ENCODE measurements at places on chromosomes 4 and X.

- DNase-seq, result no peak
Observed at GRCh38 chr4:82496349-82496748, 65.4 kb downstream of the TMEM150C start.

GRCh38 chrX:79367907-79368306 lies 773 bp upstream of the ITM2A start:
- DNase-seq, result no peak

DNA sequence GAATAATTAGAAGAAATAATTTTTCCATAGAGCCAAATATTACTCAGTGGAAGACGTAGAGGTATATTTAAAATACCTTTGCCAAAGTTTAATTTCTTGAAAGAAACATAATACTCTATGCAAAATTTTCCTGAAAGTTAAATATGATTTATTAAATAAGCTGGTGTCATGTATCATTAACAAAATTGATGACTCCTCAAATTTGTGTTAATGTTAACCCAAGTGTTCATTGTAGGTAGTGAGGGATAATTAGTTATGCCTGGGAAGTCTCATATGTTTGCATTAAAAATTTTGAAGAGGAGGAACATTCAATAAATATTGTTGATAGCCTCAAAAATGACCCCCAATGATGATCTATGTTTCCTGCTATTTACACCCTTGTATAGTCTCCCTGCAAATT lies 292.7 kb upstream of the AMOT start:
- no peak for DNase-seq

DNA sequence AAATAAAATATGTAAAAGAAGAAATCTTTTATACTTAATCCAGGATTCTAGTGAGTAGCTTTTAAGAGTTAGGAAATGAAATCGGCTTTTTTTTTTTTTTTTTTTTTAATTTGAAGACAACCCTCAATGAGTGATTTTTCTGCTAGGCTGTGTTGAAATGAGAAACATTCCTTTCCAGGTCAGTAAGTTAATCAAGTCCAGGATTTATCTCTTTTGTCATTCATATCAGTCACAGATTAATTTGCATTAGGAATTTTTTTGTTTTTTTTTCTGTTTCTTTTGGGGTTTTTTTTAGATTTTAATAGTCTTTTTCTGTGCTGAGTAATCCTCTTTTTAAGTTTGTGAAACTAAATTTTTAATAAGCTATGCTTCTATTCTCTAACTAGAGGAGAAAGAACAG lies 448.1 kb downstream of the ADGRL3 start:
- no peak for DNase-seq

GRCh38 chrX:54695231-54695630 lies 102.8 kb downstream of the ITIH6 start:
- DNase-seq, result no peak

GRCh38 chrX:63675716-63676115 lies 109.3 kb downstream of the ARHGEF9 start:
- no peak for DNase-seq

DNA sequence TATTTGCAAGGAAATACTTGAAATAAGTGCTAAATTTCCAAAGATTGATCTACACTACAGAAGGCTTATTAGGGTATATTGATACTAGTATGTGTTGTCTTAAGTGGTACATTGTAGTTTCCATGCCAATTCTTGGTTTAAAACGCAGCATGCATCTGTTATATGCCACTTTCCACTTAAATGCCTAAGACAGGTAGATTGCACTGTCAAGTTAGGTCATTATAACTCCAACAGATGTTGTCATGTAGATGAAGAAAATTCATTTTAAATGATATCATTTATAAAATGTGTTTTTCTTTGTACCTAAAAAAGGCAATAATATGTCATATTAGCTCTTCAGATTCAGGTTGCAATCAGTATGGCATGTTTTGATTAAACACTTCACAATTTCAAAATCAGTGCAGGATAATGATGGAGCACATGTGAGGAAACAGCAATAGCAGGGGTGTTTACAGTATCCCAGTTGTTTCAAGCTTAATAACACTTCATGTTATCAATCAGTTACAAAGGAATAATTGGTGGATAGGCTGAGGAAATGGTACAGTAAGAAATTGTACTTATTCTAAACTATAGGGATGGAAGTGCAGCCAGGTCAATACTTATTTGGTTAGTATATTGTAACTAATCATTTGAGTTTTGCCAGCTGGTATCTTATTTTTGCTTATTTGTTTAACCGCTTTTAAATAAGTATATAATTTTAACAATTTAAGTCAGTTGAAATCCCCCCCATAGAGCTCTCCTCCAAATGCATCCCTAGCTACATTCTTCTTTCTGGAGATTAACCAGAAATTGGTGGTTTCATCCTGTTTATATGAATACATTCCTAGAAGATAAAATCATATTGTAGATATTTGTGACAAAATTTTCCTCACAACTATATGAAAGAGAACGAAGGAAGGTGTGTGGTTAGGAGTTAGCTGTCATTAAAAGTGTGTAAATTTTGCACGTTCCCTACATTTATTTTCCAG lies 454.4 kb upstream of the ATOH1 start:
- DNase-seq, result no peak

All from stimulated activated CD4-positive, alpha-beta T cell treated with anti-CD3 and anti-CD28 coated beads, Interleukin-15, amount 100 ng/mL, for 24 hours (primary cell).